ENCODE measurements at places on chromosomes 3 and 15.

GRCh38 chr15:77646104-77646694 lies 13.5 kb upstream of the LINGO1 start:
- H3K4me1 ChIP-seq: no peaks in the 10 kb centered on the region
- H3K36me3 ChIP-seq: no peaks in the 10 kb centered on the region
- H3K27me3 ChIP-seq: no peaks in the 10 kb centered on the region
- H3K27ac ChIP-seq: no peak overlapping the region
- no peak for DNase-seq
- H3K4me3 ChIP-seq: no peak overlapping the region

DNA sequence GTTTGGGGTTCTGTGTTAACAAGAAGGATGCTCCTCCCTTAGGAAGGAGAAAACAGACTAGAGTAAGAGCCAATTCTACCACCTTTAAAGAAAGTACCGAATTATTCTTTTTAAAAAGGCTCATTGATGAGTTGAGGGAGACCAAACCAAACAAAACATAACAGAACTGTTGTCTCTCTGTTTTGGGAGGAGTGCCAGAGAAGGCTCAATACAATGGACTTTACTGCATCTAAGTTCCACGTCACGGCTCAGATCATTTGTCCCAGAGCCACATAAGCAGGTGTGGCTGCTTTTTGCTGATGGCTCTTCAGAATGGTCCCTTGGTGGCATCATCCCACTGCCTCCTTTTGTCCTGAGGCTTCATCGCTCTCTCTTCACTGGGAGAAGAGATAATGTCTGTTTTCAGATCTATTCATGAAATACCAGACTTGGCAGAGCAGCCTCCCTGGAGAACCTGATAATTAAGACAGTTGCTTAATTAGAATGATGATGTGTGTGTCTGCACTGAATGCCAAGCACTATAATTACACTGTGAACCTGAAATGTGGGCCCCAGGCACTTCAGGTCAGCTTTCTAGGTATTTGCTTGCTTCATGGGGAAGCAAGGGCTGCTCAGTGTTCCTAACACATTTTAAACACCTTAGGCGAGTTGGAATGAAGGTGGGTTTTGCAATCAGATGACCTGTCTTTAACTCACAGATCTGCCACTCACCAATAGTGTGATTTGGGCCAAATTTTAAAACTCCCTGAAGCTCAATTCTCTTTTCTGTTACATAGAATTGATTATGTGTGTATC lies 335.2 kb upstream of the MCTP2 start:
- no peaks in the 10 kb centered on the region for H3K4me1 ChIP-seq
- H3K27ac ChIP-seq: no peak overlapping the region
- H3K4me3 ChIP-seq: no peak overlapping the region

DNA sequence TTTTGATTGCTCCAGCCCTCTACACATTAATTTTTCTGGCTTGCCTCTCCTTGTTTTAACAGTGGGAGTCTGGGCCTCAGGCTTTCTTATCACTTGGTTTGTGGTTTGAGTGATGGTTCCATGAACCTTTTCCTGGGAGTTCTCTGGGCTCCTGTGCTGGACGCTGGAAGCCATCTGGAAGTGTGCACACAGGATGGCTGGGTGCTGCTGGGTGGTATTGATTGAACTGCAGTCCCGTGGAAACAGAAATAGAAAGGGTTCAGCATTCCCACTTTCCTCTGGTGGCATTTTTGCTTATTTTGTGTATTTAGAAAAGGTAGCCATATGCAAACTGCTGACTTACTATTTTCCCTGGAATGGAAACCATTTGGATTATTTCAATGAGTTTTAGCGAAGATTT lies 25.6 kb downstream of the MITF start:
- no peaks in the 10 kb centered on the region for H3K27me3 ChIP-seq
- peak overlapping the region; percentile 7 for H3K4me3 ChIP-seq
- H3K4me1 ChIP-seq: peaks cover 46% of the 10 kb centered on the region

- H3K27ac ChIP-seq: no peak overlapping the region
- H3K4me3 ChIP-seq: no peak overlapping the region
- no peaks in the 10 kb centered on the region for H3K36me3 ChIP-seq
- no peak for DNase-seq
- no peaks in the 10 kb centered on the region for H3K27me3 ChIP-seq
Measured at GRCh38 chr3:158205994-158206393, 96.1 kb downstream of the RSRC1 start.

DNA sequence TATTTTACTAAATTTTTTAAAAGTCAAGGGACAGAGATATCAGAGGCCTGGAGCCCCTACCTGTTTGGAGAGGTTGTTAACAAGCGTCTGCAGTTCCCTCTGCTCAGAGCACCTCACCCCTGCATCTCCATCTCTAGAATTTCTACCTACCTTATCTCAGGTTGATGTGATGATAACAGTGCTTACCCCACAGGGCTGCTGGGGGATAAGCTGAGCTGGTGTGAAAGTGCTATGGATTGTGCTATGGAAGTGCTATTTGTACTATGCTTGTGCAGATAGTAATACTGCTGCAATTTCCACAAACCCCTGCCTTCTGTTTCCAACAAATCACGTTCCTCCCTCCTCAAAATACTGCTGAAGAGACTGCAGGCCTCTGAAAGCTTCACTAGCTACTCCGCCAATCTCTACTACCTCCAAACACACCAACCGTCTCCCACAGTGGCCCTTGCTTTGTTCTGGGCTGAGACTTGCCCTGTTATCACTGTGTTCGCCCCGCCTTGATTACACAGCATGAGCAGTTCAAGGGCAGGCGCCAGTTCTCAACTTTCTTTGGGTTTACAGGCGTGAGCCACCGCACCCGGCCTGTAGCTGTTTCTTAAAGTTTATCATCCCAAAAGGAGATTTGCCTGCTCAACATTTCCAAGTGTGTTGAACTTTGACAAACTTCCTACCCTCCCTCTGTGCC lies 28.4 kb upstream of the PARL start:
- H3K27me3 ChIP-seq: no peaks in the 10 kb centered on the region
- no peaks in the 10 kb centered on the region for H3K36me3 ChIP-seq
- no peak for DNase-seq
- no peaks in the 10 kb centered on the region for H3K4me1 ChIP-seq

DNA sequence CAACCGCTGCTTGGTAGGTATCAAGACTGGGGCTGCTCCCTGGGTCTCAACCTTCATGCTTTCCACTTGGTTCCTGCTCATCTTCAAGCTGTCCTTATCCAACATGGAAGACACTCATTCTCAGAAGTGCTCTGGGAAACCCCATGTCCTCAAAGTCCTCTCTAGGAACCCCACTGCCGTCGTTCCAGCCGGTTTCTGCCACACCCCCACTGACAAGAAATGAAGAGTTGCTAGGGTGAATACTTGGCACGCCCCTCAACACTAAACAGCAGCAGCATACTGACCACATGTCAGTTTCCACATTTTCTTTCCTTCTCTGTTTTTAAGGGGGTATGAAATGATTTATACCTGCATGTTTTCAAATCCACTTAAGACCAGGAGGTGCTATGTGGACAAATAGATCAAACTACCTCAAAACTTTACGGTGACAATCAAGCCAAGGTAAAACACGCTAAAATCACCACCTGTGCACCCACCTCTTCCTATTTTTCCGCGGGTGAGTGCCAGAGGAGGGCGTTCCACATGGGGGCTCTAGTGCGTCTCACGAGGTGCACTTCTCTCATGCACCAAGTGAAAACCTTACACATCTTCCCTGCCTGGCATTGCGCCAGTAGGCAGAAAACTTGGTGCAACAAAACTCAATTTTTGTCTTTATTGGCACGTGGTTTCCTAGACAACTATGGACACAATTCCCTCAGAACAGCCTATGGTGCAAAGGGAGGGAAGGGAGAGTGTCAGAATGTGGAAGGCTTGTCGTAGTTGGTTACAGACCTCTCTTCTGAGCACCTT lies 125.1 kb downstream of the TJP1 start:
- H3K36me3 ChIP-seq: no peaks in the 10 kb centered on the region
- no peak overlapping the region for H3K4me3 ChIP-seq
- no peaks in the 10 kb centered on the region for H3K27me3 ChIP-seq
- H3K4me1 ChIP-seq: no peaks in the 10 kb centered on the region
- no peak for DNase-seq
- no peak overlapping the region for H3K27ac ChIP-seq

- H3K4me1 ChIP-seq: no peaks in the 10 kb centered on the region
- peaks cover 24% of the 10 kb centered on the region for H3K27me3 ChIP-seq
- H3K36me3 ChIP-seq: no peaks in the 10 kb centered on the region
- H3K4me3 ChIP-seq: no peak overlapping the region
Measured at GRCh38 chr3:33278163-33278562, 921 bp downstream of the FBXL2 start.

DNA sequence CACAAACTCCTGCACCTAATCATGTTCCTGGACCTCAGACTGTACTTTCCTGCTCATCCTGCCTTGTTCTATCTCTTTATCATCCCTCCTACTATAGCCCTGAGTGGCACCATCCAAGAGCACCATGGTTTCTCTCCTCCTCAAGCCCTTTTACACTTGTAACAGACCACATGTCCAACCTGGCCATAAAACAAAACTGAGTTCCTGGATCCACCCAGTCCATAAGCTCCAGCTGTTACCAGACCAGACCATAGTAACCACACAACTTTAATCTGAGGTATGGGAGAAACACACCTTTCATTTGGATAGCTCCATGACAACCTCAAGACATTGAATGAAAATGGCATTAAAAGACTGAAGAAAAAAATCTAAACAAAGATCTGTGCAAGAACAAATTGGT lies 9.1 kb downstream of the TM4SF18 start:
- no peak overlapping the region for H3K4me3 ChIP-seq
- H3K27me3 ChIP-seq: no peaks in the 10 kb centered on the region
- no peaks in the 10 kb centered on the region for H3K4me1 ChIP-seq
- DNase-seq: no peak
- H3K27ac ChIP-seq: no peak overlapping the region

DNA sequence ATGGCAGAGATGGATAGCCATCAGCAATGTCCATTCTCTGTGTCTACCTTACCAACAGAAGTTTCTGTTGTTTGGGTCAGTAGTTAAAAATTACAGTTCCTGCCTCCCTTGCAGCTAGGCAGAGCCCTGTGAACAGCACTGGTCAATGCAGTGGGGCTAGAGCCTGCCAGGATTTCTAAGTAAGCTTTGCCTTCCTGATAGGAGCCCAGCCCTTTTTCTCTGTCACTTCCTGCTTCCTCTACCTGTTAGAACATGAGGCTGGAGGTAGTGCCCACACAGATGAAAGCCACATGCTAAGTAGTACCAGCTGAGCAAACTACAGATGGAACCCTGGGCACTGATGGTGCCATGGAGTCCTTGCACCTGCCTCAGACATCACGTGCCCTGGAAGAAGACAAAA lies 45.0 kb downstream of the MGLL start:
- no peaks in the 10 kb centered on the region for H3K27me3 ChIP-seq
- H3K4me1 ChIP-seq: peaks cover 78% of the 10 kb centered on the region
- no peak for DNase-seq
- H3K4me3 ChIP-seq: no peak overlapping the region
- no peak overlapping the region for H3K27ac ChIP-seq
- H3K36me3 ChIP-seq: no peaks in the 10 kb centered on the region

DNA sequence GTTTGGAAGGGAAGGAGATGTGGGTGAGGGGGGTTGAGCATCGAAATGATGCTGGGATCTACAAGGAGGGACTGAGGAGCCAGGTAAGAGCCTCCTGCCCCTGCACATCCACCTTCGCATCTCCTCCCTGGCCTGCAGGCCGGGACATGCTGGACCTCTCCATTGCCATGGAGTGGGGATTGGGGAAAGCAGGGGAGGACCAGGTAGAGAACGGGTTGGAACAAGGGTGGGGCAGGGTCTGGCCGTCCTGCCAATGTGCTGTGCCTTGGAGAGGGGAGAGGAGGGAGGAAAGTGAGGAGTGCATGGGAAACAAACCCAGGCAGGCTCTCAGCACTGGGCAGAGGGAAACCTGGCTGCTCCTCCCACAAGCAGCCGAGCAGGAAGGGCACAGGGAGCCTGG lies 10.6 kb downstream of the PLA2G4B start:
- no peak overlapping the region for H3K27ac ChIP-seq
- no peak overlapping the region for H3K4me3 ChIP-seq
- H3K27me3 ChIP-seq: no peaks in the 10 kb centered on the region
- no peak for DNase-seq

DNA sequence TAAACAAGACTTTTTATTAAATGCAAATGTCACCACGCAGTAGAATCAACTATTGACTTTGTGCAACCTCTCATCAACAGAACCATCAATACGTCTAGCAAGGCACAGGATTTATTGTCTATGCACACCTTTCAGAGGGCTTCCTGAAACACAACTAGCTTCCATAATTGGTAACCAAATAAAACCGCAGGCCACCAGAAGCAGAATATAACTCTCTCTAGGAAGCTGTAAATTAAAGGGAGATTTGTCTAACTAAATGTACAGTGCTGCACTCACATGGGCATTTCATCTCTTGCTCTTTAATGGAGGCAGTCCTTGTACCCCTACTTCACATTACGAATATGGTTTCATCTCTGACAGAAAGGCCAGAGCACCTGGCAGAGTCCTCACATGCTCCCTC lies 93.0 kb downstream of the FHIT start:
- no peak overlapping the region for H3K27ac ChIP-seq
- H3K36me3 ChIP-seq: no peaks in the 10 kb centered on the region
- no peak overlapping the region for H3K4me3 ChIP-seq
- H3K27me3 ChIP-seq: no peaks in the 10 kb centered on the region
- no peak for DNase-seq
- no peaks in the 10 kb centered on the region for H3K4me1 ChIP-seq

- no peaks in the 10 kb centered on the region for H3K4me1 ChIP-seq
- H3K36me3 ChIP-seq: no peaks in the 10 kb centered on the region
- H3K27ac ChIP-seq: no peak overlapping the region
- no peak overlapping the region for H3K4me3 ChIP-seq
- H3K27me3 ChIP-seq: no peaks in the 10 kb centered on the region
- no peak for DNase-seq
Measured at GRCh38 chr15:63077952-63078351, 35.4 kb downstream of the TPM1 start.

DNA sequence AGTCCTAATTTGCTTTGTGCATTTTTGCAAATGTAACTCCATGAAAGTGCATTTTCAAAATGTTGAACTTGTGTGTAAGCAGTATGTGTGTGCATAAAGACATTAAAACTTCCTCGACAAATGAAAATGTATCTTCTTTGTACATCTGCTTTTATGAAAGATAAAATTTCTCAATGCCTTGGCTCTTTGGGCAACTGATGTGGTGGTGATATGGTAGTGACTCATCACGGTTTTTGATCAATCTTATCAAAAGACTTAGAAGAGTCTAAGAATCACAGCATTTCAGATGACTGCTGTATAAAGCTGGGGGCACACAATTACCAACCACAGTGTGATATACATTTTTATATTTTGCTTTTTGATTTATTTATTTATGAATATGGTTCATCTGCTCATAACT lies 5.4 kb upstream of the MASP1 start:
- H3K4me1 ChIP-seq: no peaks in the 10 kb centered on the region
- DNase-seq: no peak
- H3K4me3 ChIP-seq: no peak overlapping the region
- no peak overlapping the region for H3K27ac ChIP-seq
- H3K36me3 ChIP-seq: no peaks in the 10 kb centered on the region

GRCh38 chr3:81433675-81434074 lies 327.8 kb downstream of the GBE1 start:
- H3K36me3 ChIP-seq: no peaks in the 10 kb centered on the region
- DNase-seq: no peak
- no peaks in the 10 kb centered on the region for H3K27me3 ChIP-seq
- H3K4me1 ChIP-seq: no peaks in the 10 kb centered on the region
- no peak overlapping the region for H3K27ac ChIP-seq

Data from CD14-positive monocyte (primary cell).